Vagina (tissue), 2 donors: ENCODE measurements at places on chromosomes 6 and 20. TPM values are rescaled to one million over a fixed set of nuclear protein-coding genes. Genes with fewer than 3 reads are reported as not detected.

Gene THBS2
- total RNA-seq, result 86.4 TPM

Gene CNKSR3
- 7.4 TPM for total RNA-seq

Gene GRIK2
- 8.8 TPM for total RNA-seq

Gene FAXC
- total RNA-seq, result 6.6 TPM

Gene KCNS1
- total RNA-seq, result not detected

DNA sequence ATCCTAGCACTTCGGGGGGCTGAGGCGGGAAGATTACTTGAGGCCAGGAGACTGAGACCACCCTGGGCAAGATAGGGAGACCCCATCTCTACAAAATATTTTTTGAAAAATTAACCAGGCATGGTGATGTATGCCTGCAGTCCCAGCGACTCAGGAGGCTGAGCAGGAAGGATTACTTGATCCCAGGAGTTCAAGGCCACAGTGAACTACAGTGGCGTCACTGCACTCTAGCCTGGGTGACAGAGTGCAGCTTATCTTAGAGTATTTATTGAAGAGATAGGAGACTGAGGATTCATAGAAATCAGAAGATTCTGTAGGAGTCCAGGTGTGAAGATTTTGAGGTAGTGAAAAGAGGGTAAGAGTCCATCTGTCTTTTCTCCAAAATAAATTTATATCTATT lies 45.0 kb downstream of the SLC17A5 start:
- H3K4me1 ChIP-seq, result no peaks in the 10 kb centered on the region
- H3K27me3 ChIP-seq, result no peaks in the 10 kb centered on the region
- no peak for DNase-seq
- H3K27ac ChIP-seq, result no peak overlapping the region

DNA sequence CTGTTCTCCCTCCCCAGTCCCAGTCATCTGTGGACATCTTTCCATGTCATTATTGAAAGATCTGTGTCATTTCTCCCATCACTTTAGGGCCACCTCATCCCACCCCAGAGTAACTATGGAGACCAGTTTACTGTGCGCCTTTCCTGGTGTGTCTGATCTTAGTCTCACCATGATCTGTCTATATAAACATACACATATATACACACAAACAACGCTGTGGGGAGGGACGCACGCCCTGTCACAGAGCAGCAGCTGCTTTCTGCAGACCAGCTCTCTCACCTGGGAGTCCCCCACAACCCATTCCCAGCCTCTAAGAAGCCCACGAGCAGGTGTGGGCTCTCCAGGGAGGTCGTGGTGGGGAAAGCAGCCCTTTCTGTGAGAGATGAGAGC lies 68.1 kb upstream of the TOX2 start:
- H3K27ac ChIP-seq, result no peak overlapping the region
- H3K36me3 ChIP-seq, result no peaks in the 10 kb centered on the region
- H3K27me3 ChIP-seq, result no peaks in the 10 kb centered on the region
- peak; percentile 64 for DNase-seq

DNA sequence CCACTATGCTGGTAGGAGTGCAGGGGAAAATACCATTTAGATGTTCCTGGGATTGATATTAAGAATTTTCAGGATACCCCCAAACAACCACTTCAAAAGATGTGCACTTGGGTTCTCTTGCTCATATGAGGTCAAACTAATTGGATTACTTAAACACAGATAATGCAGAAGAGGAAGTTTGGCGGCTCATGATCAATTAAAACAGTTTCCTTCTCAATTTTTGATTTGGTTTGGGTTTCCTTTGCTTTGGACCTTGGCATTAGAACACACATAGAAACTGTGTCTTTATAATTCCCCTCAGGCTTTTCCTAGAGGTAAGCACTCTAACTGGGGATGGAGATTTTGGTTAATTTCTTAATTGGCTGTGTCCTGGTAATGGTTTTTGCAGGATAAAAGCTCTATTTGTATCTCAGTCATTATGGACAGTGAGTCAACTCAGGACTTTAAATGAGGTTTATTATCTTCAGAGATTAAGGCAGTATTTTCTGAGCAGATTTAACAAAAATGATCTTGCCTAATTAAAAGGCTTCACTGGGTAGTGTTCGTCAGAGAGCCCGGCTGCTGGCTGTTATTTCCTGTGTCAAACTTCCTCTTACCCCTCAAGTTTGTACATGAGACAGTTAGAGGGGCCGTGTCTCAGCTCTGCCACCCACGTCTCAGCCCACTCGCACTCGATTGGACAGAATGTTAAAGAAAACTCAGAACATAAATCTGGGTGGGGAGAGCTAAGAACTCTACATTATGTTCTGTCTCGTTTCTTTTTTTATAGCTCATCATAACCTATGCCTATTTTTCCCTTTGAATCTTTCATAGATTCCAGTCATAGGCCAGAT lies 50.3 kb upstream of the PREP start:
- no peaks in the 10 kb centered on the region for H3K4me1 ChIP-seq
- no peaks in the 10 kb centered on the region for H3K36me3 ChIP-seq
- no peak for DNase-seq
- H3K4me3 ChIP-seq, result no peak overlapping the region
- H3K27ac ChIP-seq, result no peak overlapping the region

DNA sequence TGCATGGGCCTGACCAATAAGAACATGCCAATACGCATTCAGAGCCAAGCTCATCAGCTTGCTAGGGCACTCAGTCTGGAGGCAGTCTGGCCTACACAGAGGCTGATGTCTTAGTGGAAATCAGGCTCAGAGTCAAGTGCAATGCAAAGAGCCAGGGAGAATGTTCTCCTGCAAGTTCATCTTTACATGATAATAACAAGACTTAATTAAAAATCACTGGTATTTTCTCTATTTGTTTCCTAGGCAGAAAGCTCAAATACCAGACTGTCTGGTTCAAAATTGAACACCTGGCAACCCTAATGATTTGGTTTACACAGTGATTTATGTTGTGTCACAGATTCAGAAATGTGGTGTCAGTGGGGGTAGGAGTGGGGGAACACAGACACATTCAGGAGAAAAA lies 689.3 kb upstream of the FLRT3 start:
- no peak overlapping the region for H3K27ac ChIP-seq
- H3K27me3 ChIP-seq, result no peaks in the 10 kb centered on the region
- H3K4me1 ChIP-seq, result no peaks in the 10 kb centered on the region
- no peak overlapping the region for H3K4me3 ChIP-seq

GRCh38 chr20:57657535-57658446 lies 37.6 kb upstream of the ZBP1 start:
- H3K27ac ChIP-seq, result peak overlapping the region; percentile 31
- no peaks in the 10 kb centered on the region for H3K27me3 ChIP-seq
- H3K4me1 ChIP-seq, result peaks cover 42% of the 10 kb centered on the region
- H3K4me3 ChIP-seq, result no peak overlapping the region

DNA sequence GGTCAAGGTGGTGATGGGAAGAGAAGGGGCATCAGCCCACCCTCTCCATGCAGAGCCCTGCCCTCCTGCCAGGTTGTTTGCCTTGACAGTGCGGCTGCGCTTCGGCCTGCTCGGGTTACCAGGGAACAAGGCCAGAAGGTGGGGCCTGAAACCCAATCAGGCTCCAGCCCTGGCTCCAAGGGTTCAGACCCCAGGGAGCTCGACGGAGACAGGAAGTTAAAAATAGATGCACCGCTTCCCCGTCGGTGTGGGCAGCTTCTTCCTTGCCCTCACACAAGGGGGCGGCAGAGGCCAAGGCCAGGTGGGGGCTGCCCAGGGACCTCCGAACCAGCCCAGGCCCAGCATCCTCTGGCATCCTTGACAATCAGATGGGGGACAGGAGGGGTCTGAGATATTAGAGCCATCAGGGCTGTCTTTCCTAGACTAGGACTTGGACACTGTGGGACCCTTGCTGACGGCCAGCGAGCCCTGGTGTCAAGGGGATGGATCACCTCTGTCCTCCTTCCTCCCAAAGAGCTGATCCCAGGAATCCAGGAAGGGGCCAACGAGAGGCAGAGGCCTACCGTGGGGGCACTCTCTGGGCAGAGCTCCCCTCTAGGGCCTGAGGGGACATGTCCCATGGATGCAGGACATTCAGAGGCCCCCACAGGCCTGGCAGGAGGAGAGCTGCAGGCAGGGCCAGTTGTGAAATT lies 65.2 kb downstream of the RIPOR3 start:
- DNase-seq, result no peak
- no peaks in the 10 kb centered on the region for H3K27me3 ChIP-seq
- peak overlapping the region; percentile 64 for H3K27ac ChIP-seq
- no peaks in the 10 kb centered on the region for H3K36me3 ChIP-seq
- H3K4me1 ChIP-seq, result peaks cover 19% of the 10 kb centered on the region

DNA sequence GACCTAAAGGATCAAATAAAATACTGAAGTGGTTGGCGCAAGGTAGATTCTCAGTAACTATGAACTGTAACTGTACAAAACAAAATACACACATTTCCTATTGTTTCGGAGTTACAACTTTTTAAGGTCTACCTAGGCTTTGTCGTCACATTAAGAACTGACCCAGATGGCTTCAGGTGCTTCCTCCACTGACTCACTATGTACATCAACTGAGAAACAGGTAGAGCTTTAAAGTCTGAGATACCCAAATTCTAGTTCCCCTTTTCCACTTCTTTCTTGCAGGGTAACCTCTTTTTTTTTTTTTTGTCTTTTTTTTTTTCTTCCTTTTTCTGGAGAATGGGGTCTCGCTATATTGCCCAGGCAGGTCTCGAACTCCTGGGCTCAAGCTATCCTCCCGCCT lies 5.5 kb downstream of the SNRPB start:
- H3K27me3 ChIP-seq, result no peaks in the 10 kb centered on the region
- no peaks in the 10 kb centered on the region for H3K36me3 ChIP-seq
- DNase-seq, result no peak
- no peak overlapping the region for H3K4me3 ChIP-seq
- H3K27ac ChIP-seq, result no peak overlapping the region
- peaks cover 25% of the 10 kb centered on the region for H3K4me1 ChIP-seq

DNA sequence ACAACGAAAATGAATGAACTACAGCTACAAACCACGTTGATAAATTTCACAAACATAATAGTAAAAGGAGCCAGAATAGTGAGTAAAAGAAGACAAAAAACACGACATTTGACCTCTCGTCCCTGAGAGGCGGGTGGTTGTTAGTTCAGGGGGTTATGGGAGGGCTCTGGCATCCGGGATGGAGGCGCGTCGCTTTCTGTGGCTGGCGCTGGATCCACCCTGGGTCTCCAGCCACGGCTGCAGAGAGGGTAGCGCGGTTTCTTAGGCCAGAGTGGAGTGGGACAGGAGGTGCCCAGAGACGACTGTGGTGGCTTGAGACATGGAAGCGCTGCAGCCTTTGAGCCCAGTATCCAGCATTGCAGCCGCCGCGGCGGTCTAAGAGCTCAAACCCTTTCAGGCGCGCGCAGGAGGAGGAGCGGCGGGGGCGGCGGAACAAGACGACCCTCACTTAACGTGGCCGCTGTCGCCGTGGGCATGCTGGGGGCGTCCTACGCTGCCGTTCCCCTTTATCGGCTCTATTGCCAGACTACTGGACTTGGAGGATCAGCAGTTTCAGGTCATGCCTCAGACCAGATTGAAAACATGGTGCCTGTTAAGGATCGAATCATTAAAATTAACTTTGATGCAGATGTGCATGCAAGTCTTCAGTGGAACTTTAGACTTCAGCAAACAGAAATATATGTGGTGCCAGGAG lies 3.7 kb upstream of the ZSCAN23 start:
- DNase-seq, result no peak
- no peak overlapping the region for H3K27ac ChIP-seq
- H3K4me3 ChIP-seq, result peak overlapping the region; percentile 42

DNA sequence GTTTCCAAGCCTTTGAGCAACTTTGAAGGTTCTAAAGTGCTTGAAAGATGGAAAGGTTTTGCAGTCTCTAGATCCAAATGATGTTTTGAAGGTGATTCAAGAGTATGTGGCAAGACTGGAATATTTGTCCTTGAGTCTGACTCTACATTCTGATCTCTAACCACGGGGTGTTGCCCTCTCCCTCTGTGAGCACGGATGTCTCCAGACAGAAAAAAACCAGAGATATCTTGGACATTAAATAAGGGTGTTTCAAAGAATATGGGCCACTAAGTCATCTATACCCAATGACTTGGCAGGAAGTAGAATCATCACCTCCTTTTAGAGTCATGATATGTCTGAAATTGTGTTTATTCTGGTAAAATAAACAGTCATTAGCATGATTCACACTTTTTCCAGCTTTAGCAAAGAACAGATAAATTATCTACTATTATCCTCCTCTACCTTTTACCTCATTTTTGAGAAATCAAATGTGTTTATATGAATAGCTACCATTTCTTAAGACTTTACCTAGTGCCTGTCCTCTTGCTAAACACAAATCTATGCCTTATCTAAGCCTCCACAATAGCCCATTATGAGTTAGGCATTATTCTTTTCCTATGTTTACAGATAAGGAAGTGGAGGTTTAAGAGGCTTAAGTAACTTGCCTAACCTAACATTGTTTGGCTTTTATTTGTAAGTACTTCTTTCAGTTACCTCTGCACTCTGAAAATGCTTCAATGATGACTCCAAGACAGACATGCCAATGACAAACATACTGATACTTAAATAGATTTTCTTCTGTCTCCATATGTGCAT lies 384.4 kb downstream of the BMP2 start:
- H3K27ac ChIP-seq, result no peak overlapping the region
- H3K27me3 ChIP-seq, result no peaks in the 10 kb centered on the region
- H3K4me3 ChIP-seq, result no peak overlapping the region
- H3K36me3 ChIP-seq, result no peaks in the 10 kb centered on the region
- no peak for DNase-seq

DNA sequence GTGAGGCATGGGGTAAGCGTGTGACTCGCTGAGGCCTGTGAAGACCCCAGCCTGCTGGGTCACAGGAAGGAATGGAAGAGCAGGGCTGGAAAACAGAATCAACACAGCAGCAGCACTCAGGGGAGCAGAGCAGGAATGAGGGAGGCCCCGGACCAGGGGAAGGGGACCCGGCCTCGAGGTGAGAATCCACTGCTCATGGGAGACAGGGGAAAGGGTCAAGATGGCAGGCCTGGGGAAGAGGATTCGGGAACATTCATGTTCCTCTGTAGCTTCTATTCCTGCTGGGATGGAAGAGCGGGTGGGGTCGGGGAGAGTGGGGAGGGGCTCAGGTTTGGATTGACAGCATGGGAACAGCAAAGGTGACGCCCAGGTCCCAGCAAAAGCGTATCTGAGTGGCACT lies 59.4 kb downstream of the NPEPL1 start:
- no peaks in the 10 kb centered on the region for H3K36me3 ChIP-seq
- no peak for DNase-seq
- H3K4me1 ChIP-seq, result no peaks in the 10 kb centered on the region

DNA sequence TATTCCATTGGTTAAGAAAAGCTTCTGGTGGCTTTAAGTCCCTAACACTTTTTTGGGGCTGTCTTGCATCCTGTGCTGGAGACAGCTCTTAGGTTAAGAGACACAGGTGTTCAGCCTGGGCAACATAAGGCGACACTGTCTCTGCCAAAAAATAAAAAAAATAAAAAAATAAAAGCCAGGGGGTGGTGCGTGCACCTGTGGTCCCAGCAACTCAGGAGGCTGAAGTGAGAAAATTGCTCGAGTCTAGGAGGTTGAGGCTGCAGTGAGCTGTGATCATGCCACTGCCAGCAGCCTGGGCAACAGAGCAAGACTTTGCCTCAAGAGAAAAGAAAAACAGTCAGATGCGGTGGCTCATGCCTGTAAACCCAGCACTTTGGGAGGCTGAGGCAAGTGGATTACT lies 55.6 kb upstream of the ZMYND8 start:
- H3K27me3 ChIP-seq, result no peaks in the 10 kb centered on the region
- DNase-seq, result no peak
- no peak overlapping the region for H3K4me3 ChIP-seq
- no peaks in the 10 kb centered on the region for H3K36me3 ChIP-seq
- peak overlapping the region; percentile 57 for H3K27ac ChIP-seq
